ENCODE measurements at places on chromosomes 1 and 21.
A peak's percentile ranks its signal among the peaks of the same experiment; 100 is the strongest.

GRCh38 chr1:50112193-50112592, 3.5 kb downstream of the ELAVL4 start:
- DNase-seq = no peak

- no peak for DNase-seq
Measured at GRCh38 chr1:16393570-16394521, 26.8 kb downstream of the SZRD1 start.

DNA sequence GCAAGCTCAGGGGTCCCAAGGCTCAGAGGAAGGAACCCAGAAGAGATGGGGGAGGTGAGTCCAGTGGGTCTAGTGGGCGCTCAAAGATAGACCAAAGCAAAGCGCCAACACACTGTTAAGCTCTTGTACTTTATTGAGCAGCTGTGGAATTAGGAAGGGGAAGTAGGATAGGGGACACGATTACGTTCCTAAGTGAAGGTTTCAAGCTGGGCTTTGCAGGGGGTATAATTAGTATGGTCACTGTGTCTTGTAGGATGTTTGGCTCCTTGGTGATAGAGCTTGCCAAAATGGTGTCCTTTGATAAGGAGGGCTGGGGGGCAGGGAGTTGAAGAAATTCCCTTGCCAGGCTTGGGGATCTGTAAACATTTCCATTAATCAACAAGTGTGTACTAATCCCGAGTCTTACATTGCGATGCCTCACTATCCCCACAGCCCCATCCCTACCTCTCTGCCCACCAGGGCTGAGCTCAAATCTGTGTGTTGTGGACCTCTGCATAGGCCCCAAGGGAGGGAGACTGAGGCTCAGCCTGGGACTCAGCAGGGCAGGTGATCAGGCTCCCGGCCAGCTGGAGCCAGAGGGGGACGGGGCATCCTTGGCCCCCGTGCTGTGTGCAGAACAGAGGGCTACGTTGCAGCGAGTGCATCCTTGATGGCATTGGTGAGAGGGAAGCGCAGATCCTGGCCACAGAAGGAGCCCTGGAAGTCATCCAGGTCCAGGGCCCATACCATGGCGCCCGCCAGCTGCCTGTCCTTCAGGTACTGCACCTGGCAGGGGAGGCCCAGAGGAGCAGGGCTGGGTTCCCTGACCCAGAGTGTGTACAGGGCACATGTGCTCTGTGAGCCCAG, 3.4 kb upstream of the MYBPH start:
- DNase-seq = no peak

- no peak for DNase-seq
Measured at GRCh38 chr1:183030053-183030452, 6.8 kb downstream of the LAMC1 start.

GRCh38 chr21:34202553-34203372, 129.4 kb downstream of the MRPS6 start:
- DNase-seq = no peak

- no peak for DNase-seq
Measured at GRCh38 chr1:26972390-26972789, 12.1 kb upstream of the KDF1 start.

GRCh38 chr1:203860396-203861025, 888 bp upstream of the SNRPE start:
- DNase-seq = no peak

- no peak for DNase-seq
Measured at GRCh38 chr1:242639104-242639503, 114.6 kb upstream of the PLD5 start.

- no peak for DNase-seq
Measured at GRCh38 chr1:164562511-164562910, 3.5 kb downstream of the PBX1 start.

DNA sequence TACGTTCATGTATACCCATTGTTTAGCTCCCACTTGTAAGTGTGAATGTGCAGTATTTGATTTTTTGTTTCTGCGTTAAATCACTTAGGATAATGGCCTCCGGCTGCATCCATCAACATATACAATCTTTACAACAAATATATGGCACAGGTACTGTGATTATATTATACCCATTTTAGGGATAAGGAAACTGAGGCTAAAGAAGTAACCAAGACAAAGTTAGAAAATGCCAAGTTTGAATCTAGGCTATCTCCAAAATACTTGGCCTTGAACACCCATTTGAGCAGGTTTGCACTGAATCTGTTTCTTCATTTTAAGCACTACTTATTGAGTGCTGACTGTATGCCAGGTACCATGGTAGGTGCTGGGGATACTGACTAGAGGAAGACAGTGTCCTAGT, 149.6 kb downstream of the PBX1 start:
- DNase-seq = no peak

DNA sequence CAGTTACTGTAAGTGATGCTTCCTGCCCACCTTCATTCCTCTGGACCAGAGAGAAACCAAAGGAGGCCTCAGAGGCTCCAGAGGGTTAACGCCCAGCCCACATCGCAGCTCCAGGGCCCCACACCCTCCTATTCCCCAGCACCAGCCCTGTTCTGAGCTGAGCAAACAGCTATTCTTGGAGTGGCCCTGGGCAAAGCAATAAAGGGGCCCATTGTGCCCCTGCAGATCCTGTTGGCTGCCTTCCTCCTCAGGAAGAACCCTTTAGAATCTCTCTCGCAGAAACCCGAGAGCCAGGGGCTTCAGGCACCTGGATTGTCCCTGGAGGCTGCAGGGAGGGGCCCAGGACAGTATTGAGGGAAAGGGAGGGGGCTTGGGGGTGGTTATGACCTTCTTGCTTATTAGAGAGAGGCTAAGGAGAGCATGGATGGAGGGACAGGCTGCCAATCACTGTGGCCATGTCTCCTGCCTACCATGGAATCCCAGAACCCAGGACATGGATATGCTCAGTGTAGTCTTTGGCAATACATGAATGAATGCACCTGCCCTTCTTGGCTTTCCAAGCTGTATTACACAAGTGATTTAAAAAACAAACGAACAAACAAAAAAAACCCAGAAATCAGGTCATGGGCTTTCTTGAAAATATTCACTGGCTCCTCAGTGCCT, 9.2 kb downstream of the PADI2 start:
- peak; percentile 70 for DNase-seq

- no peak for DNase-seq
Measured at GRCh38 chr21:40618191-40618973, 228.6 kb downstream of the DSCAM start.

DNA sequence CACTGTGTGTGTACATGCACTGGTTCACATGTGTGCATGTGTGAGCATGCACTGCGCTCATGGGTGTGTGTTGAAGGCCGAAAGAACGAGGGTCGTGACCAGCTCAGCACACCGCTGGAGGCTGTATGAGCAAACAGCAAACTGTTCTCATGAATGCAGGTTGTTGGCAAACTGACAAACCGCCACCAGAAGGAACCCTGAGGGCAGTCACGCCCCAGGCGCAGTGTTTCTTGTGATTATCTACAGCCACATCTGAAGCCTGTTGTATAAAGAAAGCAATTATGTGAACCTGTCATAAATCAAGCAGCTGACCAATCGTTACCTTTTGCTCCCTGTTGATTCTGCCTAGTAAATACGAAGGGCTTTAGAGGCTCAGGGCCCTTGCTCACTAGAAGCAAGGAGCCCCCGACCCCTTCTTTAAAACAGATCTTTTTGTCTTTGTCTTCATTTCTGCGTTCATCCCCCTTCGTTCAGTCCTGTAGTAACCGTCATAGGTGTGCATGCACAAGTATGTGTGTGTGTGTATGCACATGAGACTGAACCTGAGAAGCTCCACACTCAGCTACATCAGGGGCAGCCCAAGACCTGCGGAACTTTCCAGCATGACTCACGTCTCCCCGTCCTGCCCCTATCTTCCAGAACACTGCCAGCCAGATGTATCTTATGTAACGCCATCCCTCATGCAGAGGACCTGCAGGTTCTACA, 16.8 kb upstream of the RIPK4 start:
- no peak for DNase-seq

DNA sequence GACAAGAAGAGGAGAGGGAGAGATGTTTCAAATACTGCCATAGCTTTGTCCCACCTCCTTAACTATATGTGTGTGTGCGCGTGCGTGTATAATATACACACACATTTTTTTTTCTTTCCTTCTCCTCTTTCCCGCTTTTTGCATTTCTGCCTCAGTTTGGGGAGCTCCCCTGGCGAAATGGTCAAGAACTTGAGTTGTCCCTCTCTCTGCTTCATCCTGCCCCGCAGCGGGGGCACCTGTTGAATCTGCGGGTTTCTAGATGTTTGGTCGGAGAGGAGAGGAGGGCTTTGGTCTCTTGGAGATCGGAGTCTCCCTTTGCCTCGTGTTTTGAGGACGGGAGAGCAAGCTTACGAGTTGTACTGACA, 504 bp downstream of the SCCPDH start:
- no peak for DNase-seq

Measured in hypothalamus (tissue), 51 donors.